ENCODE measurements at places on chromosomes 2 and 18.

- DNase-seq, result peak; percentile 40
These were observed at the start of gene TACR1 for GRCh38 chr2:75199428-75200011. TACR1 (minus strand) TSS chr2:75199520; CDS start chr2:75198934, 586 bp downstream.

DNA sequence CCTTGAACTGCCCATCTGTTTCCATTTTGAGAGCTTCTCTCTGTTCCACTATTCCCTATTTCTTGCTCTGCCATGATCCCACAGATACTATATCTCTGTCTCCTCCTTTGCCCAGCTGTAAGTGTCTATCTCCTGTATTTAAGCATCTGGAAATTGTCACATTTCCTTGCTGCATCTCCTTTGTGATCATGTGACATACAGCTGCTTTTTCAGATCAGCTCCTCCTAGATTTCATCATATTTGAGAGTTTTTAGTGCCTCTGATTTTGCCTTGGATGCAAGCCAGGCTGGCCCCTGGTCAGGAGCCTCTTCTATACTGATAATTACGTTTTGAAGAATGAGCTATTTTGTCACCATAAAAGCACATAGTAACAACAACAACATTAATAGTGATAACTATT is 131.7 kb upstream of the TNP1 start:
- DNase-seq, result no peak

- no peak for DNase-seq
These were observed 355.3 kb upstream of the SMIM21 start for GRCh38 chr18:75782826-75783225.

DNA sequence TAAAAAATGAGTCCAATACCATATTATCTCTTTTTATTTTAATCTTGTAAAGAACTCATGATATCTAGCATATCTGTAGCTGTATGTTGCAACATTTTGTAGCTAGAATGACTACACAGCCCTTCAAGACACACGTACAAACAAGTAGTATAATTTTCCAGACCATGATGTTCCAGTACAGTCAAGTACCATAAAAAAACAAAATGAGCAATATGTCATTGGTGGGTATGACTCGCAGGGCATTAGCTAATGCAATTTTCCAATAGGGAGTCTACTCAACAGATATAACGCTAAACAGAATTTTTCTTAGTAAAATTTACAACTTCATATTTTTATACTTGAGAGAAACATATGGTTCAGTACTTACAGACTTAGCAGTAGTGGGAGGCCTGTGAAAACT is 53.6 kb upstream of the UGP2 start:
- DNase-seq, result no peak

DNA sequence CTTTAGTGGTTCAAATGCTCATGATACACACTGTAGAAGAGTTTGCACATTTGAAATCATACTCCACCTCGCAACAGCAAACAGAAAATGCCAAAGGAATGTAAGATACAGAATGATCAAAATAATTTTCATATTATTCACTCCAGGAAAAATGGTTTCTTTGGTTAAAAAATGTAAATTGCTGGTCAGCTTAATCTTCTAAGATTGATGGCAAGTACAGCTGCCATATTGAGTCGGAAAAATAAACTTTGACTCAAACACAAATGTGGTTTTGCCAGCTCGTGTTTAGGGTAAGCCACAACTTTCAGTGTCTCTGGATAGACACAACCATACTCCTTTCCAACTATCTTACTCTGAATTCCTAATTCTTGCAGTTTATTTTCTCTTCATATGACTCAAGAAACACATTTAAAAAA is 154.9 kb upstream of the SMIM21 start:
- no peak for DNase-seq

DNA sequence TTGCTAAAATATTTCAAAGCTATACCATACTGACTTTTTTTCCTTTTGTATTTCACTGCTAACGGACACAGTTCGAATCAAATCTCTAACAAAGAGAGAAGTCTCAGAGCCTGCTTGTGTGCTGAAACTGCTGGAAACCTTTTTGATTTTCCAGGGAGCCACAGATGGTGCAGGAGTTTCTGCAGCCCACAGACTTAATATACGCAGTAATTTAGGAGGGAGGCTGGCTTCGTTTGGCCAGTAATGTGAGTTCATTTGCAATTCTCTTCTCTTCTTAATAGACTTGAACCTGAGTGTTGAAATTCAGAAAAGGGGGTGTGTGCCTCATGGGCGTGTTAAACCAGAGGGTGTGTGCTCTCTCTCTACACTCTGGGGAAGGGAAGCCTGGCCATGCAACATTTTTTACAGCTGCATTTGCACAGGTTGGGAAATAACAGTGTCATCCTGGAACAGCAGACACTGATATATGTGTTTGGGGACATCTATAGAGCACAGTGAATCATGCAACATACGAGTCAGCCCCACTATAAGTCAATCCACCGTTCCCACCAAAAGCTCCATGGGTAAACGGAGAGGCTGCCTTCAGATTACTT is 333.0 kb downstream of the CLIP4 start:
- no peak for DNase-seq

DNA sequence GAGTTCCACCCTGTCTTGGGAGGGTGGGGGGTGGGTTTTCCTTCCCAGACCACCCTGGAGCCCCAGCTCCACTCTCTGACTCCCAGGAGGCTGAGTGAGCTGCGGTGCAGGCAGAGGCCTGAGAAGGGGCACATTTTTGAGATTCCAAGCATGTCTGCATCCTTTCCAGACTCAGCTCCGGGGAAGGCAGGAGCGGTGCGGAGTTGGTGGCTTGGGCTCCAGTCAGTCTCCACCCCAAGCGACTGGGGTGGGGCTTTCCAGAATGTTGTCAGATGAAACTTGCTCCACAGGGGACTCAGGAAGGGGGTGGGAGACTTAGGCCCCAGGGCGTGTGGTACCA is 44.2 kb upstream of the HS6ST1 start:
- DNase-seq, result no peak

DNA sequence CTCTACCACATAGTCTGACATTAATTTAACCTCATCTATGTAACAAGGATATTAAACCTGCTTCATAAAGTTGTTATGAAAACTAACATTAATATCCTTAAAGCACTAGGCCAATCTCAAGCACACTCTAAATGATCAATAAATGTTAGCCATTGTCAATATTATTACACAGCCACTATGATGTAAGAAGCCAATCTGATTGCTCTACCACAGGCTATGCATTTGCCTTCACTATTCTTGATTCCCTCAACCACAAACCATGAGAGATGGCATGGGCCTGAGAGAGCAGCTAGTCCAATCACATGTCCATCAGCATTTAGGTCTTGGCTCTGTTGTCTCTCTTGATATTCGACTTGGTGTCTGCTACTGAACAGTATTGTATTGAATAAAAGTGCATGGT is 4.2 kb downstream of the SLC25A12 start:
- no peak for DNase-seq

DNA sequence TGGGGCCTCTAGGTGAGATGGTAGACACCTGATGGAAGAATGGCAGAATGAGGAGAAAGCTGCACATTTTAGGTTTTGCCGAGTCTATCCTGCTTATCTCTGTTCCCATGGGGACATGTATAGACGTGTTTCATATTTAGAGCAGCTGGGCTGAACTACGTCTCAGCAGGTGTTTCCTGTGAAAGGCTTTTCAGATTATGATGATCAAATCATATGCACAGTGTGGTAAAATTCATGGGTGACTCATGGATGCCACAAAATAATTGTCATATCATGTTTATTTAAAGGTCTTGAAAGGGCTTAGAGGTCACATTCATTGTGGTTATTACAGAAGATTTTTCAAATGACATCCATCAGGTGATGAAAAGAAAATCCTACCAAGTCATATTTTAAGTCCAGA is 90.5 kb downstream of the ICOS start:
- DNase-seq, result peak; percentile 7

- no peak for DNase-seq
These were observed 24.1 kb upstream of the OTOS start for GRCh38 chr2:240164586-240164985.

DNA sequence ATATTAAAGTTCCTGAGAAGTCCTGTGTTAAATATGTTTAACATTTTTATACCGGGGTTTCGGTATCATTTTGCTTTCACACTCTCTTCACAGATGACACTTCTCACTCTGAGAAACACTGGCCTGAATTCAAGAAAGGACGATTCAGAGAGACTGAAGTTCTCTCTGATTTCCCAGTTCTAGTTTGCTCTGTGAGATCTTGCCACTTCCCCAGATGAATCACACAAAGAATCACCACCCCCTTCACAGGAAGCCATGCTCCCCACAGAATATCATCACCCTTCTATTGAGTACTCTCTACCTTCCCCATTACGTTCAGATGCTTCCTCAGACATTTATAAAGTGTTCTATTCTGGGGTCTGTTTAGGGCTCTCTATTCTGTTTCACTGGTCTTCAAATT is 16.1 kb upstream of the CD207 start:
- peak; percentile 37 for DNase-seq

DNA sequence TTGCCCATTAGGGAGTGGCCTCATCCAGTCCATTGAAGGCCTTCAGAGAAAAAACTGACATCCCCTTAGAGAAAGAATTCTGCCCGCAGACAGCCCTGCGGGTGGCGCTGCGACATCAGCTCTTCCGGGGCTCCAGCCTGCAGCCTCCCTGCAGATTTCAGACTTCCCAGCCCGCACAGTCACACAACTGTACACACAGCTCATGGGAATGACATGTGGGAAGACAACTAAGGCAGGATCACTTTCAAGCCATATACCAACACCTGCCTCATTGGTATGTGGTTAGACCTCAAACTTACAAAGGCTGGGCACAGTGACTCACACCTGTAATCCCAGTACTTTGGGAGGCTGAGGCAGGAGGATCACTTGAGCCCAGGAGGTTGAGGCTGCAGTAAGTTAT is 24.8 kb upstream of the TUBB6 start:
- no peak for DNase-seq

GRCh38 chr2:22883054-22883453 is 501.9 kb upstream of the KLHL29 start:
- no peak for DNase-seq

DNA sequence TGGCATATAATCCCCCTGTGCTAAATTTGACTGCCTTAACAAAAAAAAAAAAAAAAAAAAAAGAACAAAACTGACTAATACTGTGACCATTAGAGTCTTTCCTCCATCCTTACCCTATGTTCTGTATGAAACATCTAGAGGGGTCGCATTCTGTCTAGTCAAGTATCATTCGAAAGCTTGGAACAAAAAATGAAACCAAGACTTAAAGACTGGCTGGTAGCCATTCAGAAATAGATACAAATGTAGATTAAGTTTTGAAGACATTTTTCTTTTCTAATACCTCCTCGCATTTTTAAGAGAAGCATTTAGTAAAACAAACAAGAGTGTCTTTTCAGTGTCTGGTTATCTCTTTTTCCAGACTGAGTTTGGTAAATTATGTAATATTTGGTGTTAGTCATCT is 66.7 kb downstream of the SPATS2L start:
- no peak for DNase-seq

DNA sequence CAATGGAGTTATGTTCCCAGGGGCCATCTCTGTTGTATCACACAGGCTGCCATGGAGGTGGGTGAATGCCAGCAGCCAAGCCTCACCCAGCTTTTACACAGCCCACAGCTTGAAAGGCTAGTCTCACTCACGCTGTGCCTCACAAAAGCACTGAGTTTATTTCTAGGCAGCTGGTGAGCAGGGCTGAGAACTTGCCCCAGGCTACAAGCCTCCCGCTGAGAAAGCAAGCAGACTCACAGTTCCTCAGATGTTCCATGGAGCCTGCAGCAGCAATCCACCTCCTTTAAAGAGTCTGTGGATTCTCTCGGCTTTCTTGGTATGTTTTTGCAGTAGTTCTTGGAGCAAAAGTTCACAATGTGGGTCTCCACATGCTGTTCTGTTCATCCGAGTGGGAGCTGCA is 40.9 kb upstream of the ALKAL2 start:
- no peak for DNase-seq
